ENCODE measurements at places on chromosomes 3 and 15.
A peak's percentile ranks its signal among the peaks of the same experiment; 100 is the strongest.

- DNase-seq: no peak
These were observed 12.2 kb downstream of the APBA2 start for GRCh38 chr15:28897861-28898585.

DNA sequence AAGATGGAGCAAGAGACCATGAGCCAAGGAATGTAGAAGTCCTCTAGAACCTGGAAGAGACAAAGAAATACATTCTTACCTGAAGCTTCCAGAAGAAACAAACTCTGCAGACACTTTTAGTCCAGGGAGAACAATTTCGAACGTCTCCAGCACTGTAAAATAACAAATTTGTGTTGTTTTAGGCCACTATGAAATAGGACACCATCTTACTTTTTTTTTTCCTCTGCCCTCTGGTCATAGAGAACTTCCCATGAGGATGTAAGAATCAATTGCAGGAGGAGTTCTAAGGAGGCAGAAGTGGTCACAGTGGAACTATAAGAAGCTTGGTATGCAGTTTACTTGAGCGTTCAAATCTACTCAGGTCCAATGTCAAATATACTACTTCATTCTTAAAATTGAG is 1295.9 kb downstream of the ZPLD1 start:
- no peak for DNase-seq

GRCh38 chr3:60147249-60147950 is 1097.6 kb upstream of the CFAP20DC start:
- DNase-seq: no peak

DNA sequence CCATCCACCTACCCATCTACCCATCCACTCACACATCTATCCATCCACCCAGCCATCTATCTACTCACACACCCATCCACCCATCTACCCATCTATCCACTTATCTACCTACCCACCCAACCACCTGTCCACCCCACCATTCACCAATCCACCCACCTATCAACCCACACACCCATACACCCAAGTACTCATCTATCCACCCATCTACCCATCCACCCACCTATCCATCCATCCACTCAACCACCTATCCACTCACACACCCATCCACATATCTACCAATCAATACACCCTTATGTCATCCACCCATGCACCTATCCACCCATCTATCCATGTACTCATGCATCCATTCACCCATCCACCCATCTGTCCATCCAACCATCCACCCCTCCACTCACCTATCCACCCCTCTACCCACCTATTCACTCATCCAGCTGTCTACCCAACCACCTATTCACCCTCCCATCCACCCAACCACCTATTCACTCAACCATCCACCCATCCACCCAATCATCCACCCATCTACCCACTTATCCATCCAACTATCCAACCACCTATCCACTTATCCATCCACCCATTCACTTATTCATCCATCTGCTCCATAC is 109.8 kb downstream of the CHSY1 start:
- DNase-seq: no peak

- no peak for DNase-seq
These were observed 79.4 kb upstream of the FAM98B start for GRCh38 chr15:38374556-38374955.

- no peak for DNase-seq
These were observed 758 bp upstream of the SNX33 start for GRCh38 chr15:75646944-75647364.

GRCh38 chr15:91862891-91863504 is 9.5 kb downstream of the SLCO3A1 start:
- DNase-seq: no peak

DNA sequence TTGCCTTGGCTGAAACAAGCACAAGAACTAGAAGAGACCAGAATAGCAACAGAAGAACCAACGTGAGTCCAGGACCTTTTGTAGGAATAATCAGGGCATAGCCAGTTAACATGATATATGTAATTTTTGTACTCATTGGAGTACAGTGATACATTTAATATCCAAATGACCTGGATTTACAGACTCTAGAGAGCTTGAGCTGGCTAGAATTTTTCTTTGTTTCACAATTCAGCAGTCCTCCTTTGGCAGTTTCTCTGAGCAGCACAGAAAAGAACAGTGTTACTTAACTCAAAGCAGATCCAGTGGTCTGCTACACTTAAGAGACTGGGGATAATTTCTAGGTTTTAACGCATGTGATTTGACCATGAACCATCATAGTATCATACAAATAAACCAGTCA is 245.7 kb downstream of the ADAMTSL3 start:
- no peak for DNase-seq

DNA sequence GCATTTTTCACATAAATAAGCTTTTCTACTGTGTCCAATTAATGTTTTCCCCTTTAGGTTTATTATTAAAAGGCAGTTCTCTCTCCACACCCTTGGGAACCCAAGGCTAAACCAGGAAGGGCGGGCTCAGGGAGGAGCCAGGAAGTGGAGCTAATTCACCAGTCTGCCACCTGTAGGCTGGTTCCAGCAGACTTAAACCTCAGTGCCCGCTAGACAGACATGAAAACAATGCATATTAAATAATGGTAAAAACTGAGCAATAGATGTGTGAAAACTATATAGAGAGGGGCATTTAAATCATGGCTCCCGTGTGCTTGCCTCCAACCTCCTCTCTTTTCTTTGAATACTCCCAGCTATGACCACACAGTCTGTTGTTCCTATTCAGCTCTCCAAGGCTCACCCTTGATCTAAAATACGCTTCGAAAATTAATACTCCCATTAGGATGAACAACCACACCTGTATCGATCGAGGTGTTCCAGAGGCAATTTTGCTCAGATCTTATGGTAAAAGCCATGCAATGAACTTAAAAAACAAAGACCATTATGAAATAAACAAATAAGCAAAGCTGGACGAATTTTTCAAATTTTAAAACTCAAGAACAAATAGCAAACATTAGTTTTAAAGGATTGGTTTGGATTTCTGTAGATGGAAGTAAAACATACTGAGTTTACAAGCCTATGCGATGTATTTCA is 253.3 kb downstream of the TJP1 start:
- DNase-seq: no peak

- no peak for DNase-seq
These were observed 138.7 kb upstream of the TGFBR2 start for GRCh38 chr3:30467596-30468238.

GRCh38 chr15:30073915-30074314 is 8.8 kb upstream of the GOLGA8J start:
- no peak for DNase-seq

DNA sequence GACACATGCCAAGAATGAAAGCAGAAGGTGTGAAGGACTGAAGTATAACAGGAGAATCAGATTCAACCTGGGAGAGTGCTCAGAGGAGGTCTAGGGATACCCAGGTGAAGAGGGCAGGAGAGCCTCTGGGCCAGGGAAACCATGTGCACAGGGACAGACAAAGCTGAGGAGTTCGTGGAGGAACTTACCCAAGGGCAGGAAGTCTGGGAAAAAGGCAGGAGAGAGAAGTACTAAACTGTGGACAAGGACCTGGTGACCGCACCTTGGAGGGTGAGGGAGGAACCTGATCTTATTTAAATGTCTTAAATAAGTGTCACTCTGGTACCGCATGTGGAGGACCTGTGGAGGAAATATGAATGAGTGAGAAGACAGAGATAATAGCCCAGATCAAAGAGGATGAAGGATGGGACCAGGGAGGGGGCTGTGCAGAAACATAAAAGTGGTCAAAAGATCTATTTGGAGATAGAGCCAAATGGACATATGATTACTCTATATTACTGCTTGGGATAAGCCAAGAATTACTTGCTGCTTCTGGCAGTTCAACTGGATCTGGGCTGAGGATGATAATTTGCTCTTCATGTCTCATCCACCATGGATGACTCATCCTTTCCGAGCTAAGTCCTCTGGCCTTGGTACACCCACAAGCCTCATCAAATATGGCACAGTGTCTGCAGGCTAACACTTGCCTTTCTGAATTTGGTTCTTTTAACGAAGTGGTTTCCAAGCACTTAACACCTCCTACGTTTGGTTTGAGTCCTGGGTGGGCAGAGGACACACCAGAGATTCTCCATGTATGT is 116.9 kb upstream of the NMNAT3 start:
- no peak for DNase-seq

GRCh38 chr15:42121021-42121420 is 26.7 kb upstream of the PLA2G4D start:
- DNase-seq: no peak

GRCh38 chr3:182716114-182716688 is 77.1 kb upstream of the ATP11B start:
- no peak for DNase-seq

GRCh38 chr3:148500881-148501280 is 196.8 kb upstream of the AGTR1 start:
- DNase-seq: no peak

DNA sequence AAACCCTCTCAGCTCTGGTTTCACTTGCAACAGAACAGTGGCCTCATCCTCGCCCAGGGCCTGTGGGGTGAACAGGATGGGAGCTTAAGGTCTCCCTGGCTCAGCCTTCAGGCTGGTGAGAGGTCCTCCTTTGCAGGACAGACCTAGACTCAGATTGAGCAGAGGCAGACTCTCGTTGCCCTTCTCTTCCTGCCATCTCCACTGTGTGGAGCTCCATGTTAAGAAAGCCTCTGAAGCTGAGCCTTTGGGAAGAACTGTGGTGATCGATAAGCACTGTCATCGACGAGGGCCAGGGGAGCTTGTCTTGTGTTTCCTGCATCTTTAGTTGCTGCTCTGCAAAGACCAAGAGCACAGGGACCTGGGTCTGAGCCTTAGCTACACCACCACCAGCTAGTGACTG is 37.8 kb upstream of the GRIP2 start:
- DNase-seq: no peak

DNA sequence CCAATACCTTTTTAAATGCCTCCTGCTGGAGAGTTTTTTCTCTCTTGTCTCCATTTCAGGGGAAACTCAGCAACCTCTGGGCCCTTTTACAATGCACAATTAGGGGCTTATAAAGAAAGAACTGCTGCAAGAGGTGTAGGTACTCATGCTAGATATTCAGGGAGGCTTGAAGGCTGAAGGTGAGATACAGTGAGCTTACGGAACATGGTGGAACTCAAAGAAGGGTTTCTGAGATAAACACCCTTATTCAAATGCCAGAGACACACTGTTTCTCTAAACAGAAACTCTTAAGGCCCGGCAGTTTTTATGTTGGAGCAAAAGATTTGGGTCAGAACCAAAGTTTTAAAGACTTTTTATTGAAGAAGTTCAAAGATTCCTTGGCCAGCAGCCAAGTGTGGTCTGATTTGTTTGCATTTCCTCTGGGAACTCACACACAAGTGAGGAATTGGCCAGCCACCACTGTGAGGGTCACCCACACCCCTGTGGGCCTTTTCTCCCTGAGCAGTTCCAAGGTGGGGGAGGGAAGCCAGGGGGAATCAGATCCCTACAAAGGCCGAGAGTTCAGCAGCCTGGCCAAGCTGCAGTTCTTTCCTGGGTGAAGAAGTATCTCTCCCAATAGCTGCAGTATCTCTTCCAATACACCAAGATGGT is 47.8 kb downstream of the TNFAIP8L3 start:
- DNase-seq: peak; percentile 4

DNA sequence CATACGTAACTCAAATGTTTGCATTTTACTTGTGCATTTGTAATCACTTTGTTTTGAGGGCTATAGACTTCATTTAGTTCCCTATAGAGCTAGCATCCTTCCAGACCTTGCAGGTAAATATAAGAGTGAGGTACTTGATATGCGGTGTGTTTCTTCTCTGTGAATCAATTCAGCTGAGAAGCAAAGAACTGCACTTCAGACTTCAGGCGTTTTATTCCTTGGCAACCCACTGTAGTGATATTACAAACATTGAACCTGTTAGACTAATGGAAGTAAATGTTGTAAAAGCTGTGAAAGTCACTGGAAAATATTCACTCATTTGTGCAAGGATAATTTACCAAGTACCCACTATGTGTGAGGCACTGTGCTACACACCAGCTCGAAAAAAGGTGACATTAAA is 94.1 kb upstream of the CHL1 start:
- no peak for DNase-seq

- DNase-seq: no peak
These were observed 112.3 kb downstream of the WDR76 start for GRCh38 chr15:43939070-43939469.
